Pulmonary artery endothelial cell (primary cell): ENCODE measurements at places on chromosomes 11 and 22.

GRCh38 chr22:49260681-49261580 is 566.7 kb downstream of the BRD1 start:
- no peak for DNase-seq

- DNase-seq, result no peak
These were observed 16.4 kb upstream of the MFNG start for GRCh38 chr22:37502342-37503182.

- DNase-seq, result no peak
These were observed 26.7 kb downstream of the ANKRD42 start for GRCh38 chr11:83220260-83220659.

- DNase-seq, result no peak
These were observed 75.2 kb downstream of the LDLRAD3 start for GRCh38 chr11:36019005-36019596.

GRCh38 chr22:17893900-17894535 is 119.7 kb upstream of the BID start:
- no peak for DNase-seq

DNA sequence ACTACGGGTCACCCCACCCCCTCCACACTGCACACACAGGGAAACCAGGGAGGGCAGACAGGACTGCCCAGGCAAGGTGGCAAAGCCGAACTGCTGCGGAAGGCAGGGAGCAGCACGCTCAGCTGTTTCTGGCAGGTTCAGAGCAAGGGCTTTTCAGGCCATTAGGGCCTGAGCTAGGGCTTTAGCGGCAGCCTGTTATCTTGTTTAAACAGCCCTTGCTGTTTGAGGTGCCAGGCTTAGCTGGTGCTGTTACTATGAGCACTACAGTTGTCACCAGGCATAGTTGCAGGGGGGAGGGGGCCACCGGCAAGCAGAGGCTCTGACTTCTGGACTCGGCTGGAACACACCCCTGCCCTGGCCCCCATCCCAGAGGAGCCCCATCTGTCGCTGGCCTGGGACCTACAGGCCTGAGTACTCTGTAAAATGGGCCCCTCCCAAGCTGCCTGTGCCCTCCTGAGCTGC is 34.9 kb downstream of the RSPH14 start:
- no peak for DNase-seq

DNA sequence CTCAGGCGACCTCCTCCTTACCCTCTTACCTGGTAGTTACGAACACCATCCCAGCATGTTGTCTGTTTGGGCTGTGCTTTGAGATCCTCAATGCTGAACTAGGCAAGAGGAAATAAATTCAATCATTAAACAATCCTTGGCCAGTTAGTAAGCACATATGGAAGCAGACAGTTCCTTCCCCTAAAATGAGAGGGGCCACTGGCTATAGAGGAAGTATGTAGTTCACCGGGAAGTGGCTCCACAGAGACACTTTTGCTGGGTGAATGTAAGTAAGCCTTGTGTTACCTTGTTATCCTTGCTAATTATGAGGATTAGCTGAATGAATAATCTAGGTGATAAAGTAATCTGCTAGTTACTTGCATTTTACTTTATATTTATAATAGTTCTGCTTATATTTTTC is 2.9 kb downstream of the THYN1 start:
- DNase-seq, result no peak

GRCh38 chr22:45235101-45235777 is 5.5 kb downstream of the KIAA0930 start:
- no peak for DNase-seq

DNA sequence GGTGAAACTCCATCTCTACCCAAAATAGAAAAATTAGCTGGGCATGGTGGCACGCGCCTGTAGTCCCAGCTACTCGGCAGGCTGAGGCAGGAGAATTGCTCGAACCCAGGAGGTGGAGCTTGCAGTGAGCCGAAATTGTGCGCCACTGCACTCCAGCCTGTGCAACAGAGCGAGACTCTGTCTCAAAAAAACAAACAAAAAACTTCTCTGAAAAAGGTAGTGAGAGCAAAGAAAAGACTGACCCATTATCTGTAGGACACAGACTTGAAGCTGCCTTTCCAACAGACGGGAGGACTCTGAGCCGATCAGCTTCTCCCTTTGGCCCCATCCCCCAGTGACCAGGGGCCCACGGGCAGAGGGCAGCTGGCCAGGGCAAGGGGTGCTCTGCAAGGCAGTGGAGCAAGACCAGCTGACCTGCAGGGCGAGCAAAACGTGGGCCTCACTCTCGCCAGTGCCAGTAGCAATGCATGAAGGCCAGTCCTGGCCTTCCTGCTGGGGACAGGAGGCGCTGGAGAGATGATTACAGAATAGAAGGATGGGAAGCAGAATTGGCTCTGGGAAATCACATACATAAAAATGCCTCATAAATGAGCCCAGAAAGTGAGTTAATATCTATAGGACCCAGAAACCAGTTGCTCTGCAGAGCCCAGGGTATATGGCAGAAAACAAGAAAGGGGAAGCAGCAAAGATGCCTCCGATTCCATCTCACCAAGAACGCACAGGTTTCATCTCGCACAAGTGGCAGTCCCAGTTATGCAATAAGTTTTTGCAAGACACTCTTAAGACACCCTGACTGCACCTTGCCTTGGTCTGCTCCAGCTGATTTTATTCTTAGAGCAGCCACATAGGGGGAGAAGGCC is 2.8 kb downstream of the EHD1 start:
- DNase-seq, result no peak

- DNase-seq, result no peak
These were observed 149.1 kb downstream of the SHANK2 start for GRCh38 chr11:71103266-71103665.

- DNase-seq, result peak; percentile 97
These were observed 896.9 kb downstream of the KCNA4 start for GRCh38 chr11:29119707-29120618.

GRCh38 chr11:31870609-31871309 is 59.6 kb upstream of the PAX6 start:
- DNase-seq, result peak; percentile 7

GRCh38 chr11:86176165-86176884 is 68.2 kb upstream of the EED start:
- no peak for DNase-seq

DNA sequence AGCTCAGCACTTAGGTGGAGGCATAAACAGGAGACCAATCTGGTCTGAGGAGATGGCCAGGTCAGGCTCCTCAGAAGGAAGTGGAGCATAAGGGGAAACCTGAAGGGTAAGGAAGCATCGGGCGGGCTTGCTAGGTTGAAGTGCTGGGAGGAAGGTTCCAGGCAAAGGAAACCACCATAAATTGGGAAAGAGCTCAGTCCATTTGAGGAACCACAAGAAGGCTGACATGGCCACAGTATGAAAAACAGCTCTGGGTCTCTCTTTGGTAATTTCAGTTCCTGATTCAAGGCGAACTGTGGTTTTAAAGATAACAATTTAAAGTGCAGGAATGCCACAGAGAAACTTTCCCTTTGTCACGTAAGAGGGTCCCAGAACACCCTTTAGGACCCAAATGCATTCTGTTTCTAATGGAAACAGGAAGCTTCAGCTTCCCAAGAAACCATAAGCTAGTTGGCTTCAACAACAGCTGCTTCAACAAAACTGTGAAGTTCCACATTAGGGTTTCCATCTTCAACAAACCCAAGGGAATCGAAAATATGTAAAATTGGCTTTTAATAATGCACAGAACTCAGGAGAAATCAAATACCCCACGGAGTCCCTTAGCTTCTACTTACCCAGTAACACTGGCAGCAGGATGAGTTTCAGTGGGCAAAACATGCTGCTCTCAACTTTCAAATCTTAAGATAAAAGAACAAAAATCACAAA is 10.4 kb downstream of the JAML start:
- DNase-seq, result no peak

DNA sequence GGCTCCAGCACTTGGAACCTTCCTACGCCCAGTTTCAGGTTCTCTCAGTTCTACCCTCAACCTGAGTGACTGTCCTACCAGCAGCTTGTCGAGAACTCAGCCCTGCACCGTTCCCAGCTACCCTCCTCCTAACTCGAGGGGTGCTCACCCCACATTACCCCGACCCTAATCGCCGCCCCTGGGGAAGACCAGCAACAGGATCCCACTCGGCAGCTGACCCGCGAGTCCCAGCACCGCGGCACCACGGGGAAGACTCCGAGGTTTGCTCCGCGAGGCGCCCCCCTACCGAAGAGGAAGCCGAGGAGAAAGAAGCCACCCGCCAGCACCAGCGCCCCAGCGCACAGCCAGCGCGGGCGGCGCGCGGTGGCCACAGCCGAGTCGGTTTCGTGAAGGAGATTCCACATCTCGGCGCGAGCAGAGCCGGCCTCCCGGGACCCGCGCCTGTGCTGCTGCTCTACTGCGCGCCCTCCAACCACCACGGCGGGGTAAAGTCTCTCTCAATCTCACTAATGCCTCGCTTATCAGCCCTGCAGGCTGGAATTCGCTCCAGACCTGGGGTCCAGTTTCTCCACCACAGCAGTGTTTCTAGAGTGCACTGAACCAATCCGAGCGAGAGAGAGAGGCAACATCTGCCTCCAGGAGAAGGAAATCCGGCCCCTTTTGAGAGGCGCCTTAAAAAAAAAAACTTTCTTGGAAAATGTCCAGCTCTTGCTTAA is at the start of gene FOLH1:
TSS of gene FOLH1 (minus strand) at position 597 of the 716 bp plus-strand sequence. CDS start at position 404, 193 bp downstream.
- DNase-seq, result no peak

GRCh38 chr11:19878520-19878919 is 165.9 kb downstream of the NAV2 start:
- DNase-seq, result no peak

DNA sequence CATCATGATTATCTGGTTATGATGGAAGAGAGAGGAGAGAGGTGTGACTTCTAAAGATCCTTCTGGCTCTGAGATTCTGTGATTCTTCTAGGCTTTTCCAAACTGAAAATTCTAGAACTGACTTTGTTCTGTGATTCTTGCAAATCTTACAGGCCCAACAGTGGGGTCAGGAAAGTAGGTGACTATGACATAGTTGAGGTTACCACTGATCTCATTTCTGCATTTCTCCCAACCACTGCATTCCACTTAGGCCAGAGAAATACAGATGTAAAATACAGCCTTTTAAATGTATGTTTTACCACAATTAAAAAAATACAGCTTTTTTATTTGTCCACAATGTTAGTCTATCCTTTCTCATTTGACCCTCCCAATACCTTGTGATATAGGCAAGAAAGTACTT is 83.7 kb downstream of the STIM1 start:
- no peak for DNase-seq

DNA sequence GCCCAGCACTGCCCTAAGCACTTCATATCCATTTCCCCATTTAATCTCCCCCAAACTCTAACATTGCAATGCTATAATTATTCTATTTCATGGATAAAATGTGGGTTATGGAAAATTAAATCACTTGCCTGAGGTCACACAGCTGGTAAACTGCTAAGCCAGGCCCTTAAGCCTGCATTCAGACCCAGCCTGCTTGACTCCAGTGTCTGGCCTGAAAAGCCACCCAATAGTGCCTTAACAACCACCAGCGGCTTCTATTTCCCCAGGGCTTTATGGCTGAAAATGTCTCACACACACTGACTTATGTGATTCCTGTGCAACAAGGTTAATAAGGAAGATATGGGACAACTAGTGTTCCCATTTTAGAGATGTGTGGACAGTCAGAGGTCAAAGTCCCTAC is 178.5 kb upstream of the SNX19 start:
- no peak for DNase-seq
